Stomach (tissue), 19 donors: ENCODE measurements at places on chromosomes 3 and 15. TPM values are rescaled to one million over a fixed set of nuclear protein-coding genes. Genes with fewer than 3 reads are reported as not detected.

DNA sequence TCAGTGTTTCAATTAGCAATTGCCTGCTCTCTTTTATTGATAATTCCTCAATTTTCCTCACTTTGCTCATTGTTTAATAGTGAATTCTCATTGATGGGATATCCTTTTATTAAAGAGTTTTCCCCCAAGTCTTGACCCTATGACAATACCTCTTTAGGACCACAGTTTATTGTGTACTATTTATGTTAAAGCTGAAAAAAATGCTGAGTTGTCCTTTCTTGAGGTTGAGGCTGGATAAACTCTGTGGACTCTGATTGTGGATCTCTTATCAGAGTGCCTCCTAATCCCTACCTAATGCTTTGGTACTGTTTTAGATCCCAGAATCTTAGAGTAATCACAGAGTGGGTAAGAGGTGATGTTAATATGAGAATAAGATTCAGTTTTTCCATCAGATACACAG is 416.3 kb upstream of the GBE1 start:
- DNase-seq: no peak

GRCh38 chr3:97009427-97010019 is 195.1 kb downstream of the EPHA6 start:
- no peak for DNase-seq

- no peak for DNase-seq
Measured at GRCh38 chr3:171871392-171872274, 28.5 kb downstream of the TMEM212 start.

GRCh38 chr3:13896473-13897154 is 16.7 kb upstream of the WNT7A start:
- DNase-seq: peak; percentile 91

DNA sequence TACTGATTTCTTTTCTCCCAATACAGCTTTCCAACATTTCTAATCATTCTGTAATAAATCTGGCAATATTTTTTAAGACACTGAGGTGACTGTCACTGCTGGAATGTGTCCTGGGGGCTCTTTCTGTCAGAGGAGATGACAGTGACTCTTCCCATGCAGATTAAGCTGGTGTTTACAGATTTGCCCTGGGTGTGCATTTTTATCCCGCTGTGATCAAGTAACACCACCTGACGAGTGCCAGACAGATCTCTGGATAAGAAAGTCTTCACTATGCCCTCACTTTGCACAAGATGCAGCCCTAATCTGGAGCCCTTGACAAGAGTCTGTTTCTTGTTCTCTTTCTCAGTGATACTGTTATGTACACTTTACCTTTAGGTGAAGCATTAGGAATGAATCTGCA is 477.7 kb downstream of the ZIC1 start:
- no peak for DNase-seq

GRCh38 chr15:91547356-91547755 is 306.2 kb upstream of the SLCO3A1 start:
- no peak for DNase-seq

- DNase-seq: no peak
Measured at GRCh38 chr15:101667881-101668280, 15.7 kb upstream of the TM2D3 start.

GRCh38 chr15:100248236-100248635 is 93.5 kb downstream of the ADAMTS17 start:
- peak; percentile 8 for DNase-seq

- no peak for DNase-seq
Measured at GRCh38 chr3:99949956-99950670, 132.5 kb downstream of the CMSS1 start.

- no peak for DNase-seq
Measured at GRCh38 chr15:77518458-77518857, 97.8 kb downstream of the HMG20A start.

GRCh38 chr3:123834631-123835030 is 49.5 kb downstream of the MYLK start:
- no peak for DNase-seq

DNA sequence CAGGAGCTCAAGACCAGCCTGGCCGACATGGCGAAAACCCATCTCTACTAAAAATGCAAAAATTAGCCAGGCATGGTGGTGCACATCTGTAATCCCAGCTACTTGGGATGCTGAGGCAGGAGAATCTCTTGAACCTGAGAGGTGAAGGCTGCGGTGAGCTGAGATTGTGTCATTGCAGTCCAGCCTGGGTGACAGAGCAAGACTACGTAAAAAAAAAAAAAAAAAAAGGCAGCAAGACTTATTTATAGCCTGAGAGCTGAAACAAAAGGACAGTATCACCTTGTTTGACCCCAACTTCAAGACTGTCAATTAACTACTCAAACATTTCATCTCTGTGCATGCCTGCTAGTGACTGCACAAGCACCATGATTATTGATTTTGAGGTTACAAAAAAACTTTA is 478.9 kb upstream of the GBE1 start:
- DNase-seq: no peak

DNA sequence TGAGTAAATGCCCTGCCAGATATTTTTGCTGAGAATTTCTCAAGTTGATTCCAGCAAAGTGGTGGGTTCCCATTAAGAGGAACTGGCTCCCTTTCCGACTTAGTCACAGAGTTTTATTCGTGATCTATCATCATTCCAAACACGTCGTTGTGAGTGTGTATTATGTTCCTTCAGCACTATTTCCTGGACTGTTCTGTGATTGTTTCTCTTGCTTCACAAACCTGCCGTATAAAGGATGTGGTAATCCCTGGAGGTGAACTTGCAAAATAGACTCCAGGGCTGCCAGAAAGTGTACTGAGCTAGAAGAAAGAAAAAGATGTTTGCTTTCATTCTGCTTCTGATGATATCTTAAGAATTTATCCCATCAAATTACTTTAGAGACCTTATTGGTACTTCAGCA is 14.5 kb upstream of the CAPN3 start:
- DNase-seq: no peak

The CCR8 gene
- not detected for total RNA-seq

The ZSCAN2 gene
- 20.0 TPM for total RNA-seq

The ASB7 gene
- 17.4 TPM for total RNA-seq

The CCDC14 gene
- 47.3 TPM for total RNA-seq
